ENCODE measurements at places on chromosomes 5 and 9.

- DNase-seq = no peak
Observed at GRCh38 chr5:117054911-117055310, 480.3 kb upstream of the SEMA6A start.

- DNase-seq = no peak
Observed at GRCh38 chr5:79474367-79475151, 39.4 kb downstream of the HOMER1 start.

DNA sequence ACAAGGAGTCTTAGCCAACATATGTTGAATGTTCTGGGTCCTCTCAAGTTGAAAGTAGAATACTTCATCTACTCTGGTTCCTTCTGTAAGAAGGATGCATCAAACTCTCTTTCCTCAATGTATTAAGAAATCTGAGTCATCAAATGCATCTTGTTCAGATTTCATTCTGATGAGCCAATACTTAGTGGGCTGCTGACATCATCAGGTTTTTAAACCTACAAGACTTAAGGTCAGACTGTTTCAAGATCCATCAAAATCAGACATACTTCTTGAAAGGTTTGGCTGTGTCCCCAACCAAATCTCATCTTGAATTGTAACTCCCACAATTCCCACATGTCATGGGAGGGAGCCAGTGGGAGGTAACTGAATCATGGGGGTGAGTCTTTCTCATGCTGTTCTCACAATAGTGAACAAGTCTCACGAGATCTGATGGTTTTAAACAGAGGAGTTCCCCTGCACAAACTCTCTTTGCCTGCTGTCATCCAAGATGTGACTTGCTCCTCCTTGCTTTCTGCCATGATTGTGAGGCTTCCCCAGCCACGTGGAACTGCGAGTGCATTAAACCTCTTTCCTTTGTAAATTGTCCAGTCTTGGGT, 168.8 kb downstream of the RAPGEF6 start:
- peak; percentile 34 for DNase-seq

- DNase-seq = no peak
Observed at GRCh38 chr5:164362835-164363234, 857.4 kb downstream of the MAT2B start.

DNA sequence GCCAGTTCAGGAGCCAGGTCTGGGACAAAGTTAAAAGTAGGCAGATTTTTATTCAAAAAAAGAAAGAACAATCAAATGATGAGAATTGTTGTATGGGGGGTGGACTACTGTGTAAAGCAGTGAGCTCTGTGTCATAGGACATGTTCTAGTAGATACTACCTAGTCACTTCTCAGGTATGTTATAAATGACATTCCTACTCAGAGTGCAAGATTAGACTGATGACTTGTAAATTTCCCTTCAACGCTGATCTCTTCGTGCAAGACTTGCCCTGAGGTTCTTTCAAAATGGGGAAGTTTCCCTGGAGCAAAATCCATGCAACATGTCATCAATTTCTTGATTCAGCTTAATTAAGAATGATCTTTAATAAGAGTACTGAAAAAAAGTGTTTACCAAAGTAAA, 175.1 kb downstream of the RORB start:
- no peak for DNase-seq

- DNase-seq = no peak
Observed at GRCh38 chr5:59763541-59763940, 130.0 kb downstream of the PDE4D start.

- DNase-seq = no peak
Observed at GRCh38 chr9:90801241-90801972, at the start of gene SYK. Gene SYK (plus strand): TSS chr9:90801819. CDS start chr9:90843899, 42,080 bp downstream.

DNA sequence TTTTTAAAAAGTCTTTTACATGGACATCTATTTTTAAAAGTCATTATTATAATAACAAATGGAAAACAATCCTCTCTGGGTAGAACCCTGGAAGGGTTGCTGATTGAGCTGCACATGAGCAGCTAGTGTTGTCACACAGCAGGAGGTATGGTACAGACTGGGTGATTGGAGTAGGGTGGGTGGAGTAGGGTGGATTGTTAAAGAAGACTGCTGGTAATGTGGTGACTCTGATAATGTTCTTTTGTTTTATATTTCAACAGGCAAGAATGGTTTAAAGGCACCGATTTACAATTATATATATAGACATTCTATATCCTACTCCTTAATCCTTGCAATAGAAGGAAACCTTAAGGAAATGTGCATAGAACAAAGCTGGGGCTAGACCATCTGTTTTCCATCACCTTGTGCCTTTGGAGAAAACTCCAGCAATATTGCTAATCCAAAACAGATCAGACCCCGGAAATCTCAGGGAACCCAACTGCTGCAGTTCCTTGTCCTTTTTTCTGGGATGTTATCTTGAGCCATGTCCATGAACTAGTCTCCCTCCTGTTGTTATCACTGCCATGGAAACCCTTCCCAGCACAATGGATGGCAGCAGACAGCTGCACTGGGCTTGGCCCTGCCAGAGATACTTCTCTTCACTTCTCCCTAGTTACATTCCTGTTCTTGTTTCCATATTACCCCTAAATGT, 129.7 kb downstream of the YIPF5 start:
- no peak for DNase-seq

DNA sequence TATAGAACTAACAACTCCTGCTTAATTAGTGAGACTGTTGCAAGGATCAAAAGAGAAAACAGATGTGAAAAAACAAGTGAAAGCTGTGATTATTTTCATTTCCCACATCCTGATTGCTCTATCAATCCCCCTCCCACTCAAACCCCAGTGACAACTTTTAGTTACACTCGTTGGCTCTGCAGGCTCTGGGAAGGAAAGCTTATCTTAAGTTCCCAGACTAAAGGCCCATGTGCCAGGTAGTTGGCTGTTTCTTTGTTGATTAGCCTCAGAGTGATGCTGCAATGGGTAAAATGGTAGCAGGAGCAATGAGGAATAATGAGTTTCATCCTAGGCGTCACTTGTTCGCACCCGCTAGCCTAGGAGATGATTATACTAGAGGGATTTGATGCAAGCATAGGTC, 133.3 kb upstream of the IFNE start:
- DNase-seq = no peak

GRCh38 chr5:168843277-168844015, 264.3 kb upstream of the PANK3 start:
- DNase-seq = no peak

DNA sequence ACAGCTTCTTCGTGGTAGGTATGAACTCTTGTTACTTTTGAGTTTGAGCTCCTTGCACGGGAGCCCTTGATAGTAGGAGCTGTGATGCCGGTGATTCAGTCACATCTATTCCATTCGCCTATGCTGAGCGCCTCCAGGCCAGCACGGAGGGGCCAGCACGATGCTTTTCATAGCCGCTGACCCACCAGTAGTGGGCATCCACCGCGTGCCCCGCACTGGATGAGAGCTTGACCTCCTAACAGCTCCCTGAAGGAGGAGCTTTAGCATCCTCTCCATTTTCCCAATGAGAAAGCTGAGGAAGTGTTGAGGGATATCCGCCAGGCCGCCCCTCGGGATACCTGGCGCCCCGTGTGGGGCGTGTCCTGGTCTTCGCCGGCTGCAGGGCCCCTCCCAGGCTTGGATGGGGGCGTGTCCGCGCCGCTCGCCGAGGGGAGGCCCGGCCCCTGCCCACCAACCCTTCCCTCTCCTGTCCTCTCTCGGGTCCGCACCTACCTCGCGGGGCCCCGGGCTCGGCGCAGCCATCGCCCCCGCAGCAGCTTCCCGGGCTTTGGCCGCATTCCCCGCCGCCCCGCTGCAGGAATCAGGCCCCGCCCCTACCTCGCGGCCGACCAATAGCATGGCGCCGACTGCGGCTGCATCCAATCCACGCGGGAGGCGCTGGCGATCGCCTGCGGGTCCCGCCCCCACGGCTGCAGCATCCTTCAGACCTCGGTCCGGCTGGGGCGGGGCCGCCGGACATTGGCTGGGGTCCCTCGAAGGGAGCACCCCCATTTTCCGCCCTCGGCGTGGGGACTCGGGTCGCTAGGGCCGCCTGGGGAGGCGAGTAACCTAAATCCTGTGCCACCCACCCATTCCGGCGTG, at the start of gene PIP5KL1:
PIP5KL1 (minus strand) TSS at position 547 of the 861 bp plus-strand sequence; CDS start at position 522, 25 bp downstream.
- DNase-seq = peak; percentile 98

DNA sequence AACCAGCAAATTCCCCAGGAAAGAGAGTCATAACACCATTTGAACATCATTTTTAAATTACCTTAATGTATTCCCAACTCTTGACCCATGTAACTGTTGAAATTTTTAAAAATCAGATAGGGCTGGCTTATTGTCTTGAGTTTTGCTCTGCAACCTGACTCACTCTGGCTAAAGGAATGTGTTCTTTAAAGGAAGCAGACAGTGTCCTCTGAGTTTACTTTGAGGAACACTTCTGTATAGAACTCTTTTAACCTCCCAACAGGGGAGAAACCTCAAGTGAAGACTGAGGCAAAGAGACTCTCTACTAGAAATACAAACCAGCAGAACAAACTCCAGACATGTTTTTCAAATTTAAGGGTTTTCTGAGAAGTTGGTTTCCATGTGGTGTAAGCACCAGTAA, 248.9 kb downstream of the CWC27 start:
- DNase-seq = no peak

DNA sequence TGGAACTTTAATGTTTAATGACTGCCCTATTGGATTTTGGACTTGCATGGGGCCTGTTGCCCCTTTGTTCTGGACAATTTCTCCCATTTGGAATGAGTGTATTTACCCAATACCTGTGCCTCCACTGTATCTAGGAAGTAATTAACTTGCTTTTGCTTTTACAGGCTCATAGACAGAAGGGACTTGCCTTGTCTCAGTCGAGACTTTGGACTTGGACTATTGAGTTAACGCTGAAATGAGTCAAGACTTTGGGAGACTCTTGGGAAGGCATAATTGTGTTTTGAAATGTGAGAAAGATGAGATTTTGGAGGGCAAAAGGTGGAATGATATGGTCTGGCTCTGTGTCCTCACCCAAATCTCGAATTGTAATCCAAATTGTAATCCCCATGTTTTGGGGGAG, 368.2 kb downstream of the PDE4D start:
- DNase-seq = no peak

- no peak for DNase-seq
Observed at GRCh38 chr9:89812556-89813181, 207.9 kb downstream of the GADD45G start.

DNA sequence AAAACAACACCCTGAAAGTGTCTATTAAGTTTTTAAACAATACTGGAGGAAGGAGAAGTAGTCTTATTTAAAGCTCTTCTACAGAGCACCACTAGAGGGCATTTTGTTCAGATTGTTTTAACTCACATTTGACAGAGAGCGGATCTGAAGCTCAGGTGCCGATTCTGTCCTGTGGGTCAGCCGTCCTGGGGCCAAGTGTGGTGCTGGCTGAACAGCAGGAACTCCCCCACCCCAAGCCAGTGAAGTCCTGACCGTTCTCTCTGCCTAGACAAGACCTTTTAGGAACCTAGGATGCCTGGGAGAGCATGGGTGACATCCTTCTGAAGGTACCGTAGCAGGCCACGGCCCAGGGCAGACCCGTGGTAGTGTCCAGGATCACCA, 3.9 kb downstream of the EXOC3 start:
- DNase-seq = peak; percentile 56

- no peak for DNase-seq
Observed at GRCh38 chr9:137178201-137178938, 6.5 kb upstream of the TMEM210 start.

- no peak for DNase-seq
Observed at GRCh38 chr5:80124121-80124918, 89.2 kb downstream of the THBS4 start.

DNA sequence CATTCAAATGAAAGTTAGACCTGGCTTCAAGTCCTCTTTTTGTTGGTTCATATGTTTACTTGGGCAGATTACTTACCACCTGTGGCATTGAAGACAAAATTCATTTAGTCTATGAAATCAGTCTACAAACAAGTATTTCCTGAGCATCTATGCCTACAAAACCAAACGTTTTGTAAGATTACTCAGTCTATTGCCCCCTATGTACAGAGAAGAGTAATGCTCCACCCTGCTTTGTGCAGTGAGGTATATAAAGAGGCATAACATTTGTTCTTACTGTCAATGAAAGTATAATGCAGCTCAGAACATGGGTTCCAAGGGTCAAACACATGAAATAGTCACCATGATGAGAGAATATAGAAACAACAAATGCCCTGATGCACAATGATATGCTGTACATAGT, 580.7 kb downstream of the KIF4B start:
- no peak for DNase-seq

DNA sequence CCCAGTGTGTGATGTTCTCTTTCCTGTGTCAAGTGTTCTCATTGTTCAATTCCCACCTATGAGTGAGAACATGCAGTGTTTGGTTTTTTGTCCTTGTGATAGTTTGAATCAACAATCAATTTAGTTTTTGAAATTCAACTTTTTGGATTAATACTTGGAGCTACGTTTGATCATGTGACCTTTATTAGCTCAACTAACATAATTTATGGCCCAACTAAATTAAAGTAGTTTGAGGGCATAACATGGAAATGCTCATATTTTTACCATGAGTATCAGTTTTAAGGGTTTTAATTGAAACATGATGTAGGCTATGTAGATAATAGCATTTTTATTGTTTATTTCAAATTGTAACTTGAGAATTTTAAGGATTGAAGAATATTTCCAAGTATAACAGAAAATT, 168.0 kb downstream of the CCDC171 start:
- no peak for DNase-seq

- DNase-seq = no peak
Observed at GRCh38 chr5:73801686-73802085, 175.7 kb downstream of the ARHGEF28 start.

- no peak for DNase-seq
Observed at GRCh38 chr5:156942064-156942463, 21.0 kb downstream of the TIMD4 start.

GRCh38 chr5:60020457-60020856, 126.9 kb upstream of the PDE4D start:
- no peak for DNase-seq

DNA sequence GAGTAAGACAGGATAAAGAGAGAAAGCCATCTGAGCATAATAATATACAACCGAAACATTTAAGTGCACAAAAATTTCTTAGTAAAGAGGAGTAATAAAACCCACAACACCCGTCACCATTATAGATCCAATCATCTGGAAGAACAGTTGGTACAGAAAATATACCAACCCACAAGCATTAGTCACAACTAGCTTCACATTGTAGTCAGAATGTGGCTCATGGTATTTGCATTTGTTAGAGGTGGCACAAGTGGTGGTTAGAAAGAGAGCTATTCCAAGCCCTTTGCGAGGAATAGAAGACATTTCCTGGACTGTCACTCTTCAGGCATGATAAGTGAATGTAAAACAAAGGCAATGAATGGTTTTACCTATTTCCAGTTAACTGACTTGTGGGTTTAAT, 677.5 kb upstream of the ST8SIA4 start:
- DNase-seq = no peak

GRCh38 chr5:123095798-123096120, 6.7 kb downstream of the PRDM6 start:
- no peak for DNase-seq

GRCh38 chr5:81778642-81779041, 27.7 kb upstream of the SSBP2 start:
- no peak for DNase-seq
